ENCODE measurements at places on chromosomes 16 and 17. TPM values are rescaled to one million over a fixed set of nuclear protein-coding genes. Genes with fewer than 3 reads are reported as not detected.

AURKB gene
- 146 TPM for total RNA-seq

SHBG gene
- not detected for total RNA-seq

KRTAP1-1 gene
- not detected for total RNA-seq

KRTAP4-5 gene
- not detected for total RNA-seq

CD68 gene
- total RNA-seq = 28.1 TPM

BIRC5 gene
- 78.9 TPM for total RNA-seq

HOXB4 gene
- 1.9 TPM for total RNA-seq

CCL3 gene
- 79.6 TPM for total RNA-seq

CA5A gene
- total RNA-seq = 0.22 TPM

ACSM5 gene
- total RNA-seq = not detected

CCL17 gene
- total RNA-seq = 1.3 TPM

MSLN gene
- not detected for total RNA-seq

MAP3K3 gene
- total RNA-seq = 34.9 TPM

SLC5A10 gene
- not detected for total RNA-seq

STARD3 gene
- 65.1 TPM for total RNA-seq

PYY gene
- not detected for total RNA-seq

EPX gene
- total RNA-seq = not detected

ARHGDIG gene
- total RNA-seq = 0.97 TPM

FAHD1 gene
- 13.5 TPM for total RNA-seq

C16orf96 gene
- total RNA-seq = 0.51 TPM

JPH3 gene
- total RNA-seq = 0.60 TPM

HSF4 gene
- 87.7 TPM for total RNA-seq

TMC5 gene
- not detected for total RNA-seq

SPNS1 gene
- 23.6 TPM for total RNA-seq

CDRT15 gene
- not detected for total RNA-seq

MILR1 gene
- total RNA-seq = not detected

CCDC154 gene
- 2.7 TPM for total RNA-seq

ADAM11 gene
- total RNA-seq = 1.6 TPM

KRTAP2-3 gene
- not detected for total RNA-seq

NLRC3 gene
- 24.1 TPM for total RNA-seq

ZCCHC14 gene
- total RNA-seq = 14.1 TPM

TNP2 gene
- total RNA-seq = not detected

SAMD14 gene
- 3.3 TPM for total RNA-seq

ARL5C gene
- 0.12 TPM for total RNA-seq

OTOP2 gene
- total RNA-seq = not detected

PIMREG gene
- 7.3 TPM for total RNA-seq

GEMIN4 gene
- 23.5 TPM for total RNA-seq

CPHXL2 gene
- total RNA-seq = not detected

RAB37 gene
- total RNA-seq = 18.1 TPM

NEUROD2 gene
- total RNA-seq = not detected

MYLK3 gene
- total RNA-seq = 0.81 TPM

SLC12A3 gene
- total RNA-seq = not detected

SDK2 gene
- 0.44 TPM for total RNA-seq

All from activated T-cell treated with anti-CD3 and anti-CD28 coated beads, Interleukin-2, amount 50 U/mL, for 72 hours (primary cell).